ENCODE measurements at places on chromosomes 3 and 15.
A peak's percentile ranks its signal among the peaks of the same experiment; 100 is the strongest.

DNA sequence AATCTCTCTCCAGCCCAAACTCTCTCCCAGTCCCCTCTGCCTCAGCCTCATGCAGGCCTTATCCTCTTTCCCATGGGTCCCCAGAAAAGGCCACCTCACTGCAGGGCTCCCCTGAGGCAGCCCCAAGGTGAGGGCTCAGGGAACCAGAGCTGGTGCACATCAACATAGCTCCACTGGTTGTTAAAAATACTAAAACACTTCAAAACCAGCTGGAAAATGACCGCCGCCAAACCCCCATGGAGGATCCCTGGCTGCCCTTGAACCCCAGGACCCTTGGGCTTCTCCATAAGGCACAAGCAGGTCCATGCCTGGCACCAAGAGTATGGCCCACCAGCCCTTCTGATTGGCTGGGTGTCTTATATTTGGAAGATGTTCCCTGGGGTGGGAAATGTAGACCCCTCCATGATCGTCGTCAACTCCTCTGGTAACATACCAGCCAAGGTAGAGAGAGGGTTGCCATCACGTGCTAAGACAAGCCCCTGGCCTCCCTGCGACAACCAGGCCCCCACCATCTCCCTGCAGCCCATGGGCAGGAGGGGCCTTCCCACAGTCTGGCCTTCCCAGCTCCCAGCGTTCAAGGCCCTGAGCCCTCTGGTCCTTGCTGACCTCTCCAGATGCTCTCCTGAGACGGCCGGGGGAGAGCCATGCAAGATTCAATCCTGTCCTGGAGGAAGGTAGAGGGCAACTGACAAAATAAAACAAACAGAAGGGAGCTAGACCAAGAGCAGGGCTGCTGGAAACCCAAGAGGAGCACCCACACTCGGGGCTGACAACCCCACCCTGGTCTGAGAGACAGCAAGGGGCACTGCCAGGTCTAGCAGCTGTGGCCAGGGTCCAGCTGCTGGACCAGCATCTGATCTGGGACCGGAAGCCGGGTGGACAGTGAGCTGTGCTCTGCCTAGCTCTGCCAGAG is 132.1 kb upstream of the PRR20G start:
- no peak for DNase-seq

DNA sequence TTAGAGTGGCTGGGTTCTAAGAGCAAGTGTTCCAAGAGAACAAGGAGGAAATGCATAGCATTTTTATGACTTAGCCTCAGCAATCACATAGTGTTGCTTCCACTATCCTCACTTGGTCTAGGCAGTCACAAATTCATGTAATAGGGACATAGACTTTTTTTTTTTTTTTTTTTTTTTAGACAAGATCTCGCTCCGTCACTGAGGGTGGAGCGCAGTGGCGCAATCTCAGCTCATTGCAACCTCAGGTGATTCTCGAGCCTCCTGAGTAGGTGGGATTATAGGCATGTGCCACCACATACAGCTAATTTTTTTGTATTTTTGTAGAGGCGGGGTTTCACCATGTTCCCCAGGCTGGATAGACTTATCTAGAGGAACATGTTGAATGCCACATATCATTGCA is 4.7 kb upstream of the GNB4 start:
- peak; percentile 18 for DNase-seq

DNA sequence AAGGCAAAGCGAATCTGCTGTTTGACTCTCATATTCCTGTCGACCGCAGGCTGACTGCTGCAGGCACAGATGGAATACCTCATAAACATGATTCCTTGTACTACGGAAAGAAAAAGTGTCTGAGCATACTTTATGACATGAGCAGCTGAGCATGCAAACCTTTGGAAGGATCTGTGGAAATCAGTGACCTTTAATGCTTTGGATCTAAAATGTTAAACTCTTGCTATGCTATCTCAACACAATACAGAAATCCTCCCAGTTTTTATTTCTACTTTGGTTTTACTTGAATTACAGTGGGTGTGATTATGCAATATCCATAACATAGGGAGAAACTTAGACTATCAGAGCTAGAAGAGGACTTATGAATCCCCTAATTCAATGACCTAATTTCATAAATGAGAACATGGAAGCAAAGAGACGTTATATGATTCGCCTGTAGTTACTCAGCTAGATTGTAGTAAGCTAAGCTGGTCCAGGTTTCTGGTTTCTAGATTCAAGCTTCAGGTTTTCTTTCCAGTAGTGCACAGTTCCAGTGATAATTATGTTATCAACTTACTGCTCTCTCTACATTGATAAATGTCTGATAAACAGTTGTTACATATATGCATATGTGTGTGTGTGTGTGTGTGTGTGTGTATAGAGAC is 127.6 kb upstream of the GBE1 start:
- DNase-seq, result no peak

DNA sequence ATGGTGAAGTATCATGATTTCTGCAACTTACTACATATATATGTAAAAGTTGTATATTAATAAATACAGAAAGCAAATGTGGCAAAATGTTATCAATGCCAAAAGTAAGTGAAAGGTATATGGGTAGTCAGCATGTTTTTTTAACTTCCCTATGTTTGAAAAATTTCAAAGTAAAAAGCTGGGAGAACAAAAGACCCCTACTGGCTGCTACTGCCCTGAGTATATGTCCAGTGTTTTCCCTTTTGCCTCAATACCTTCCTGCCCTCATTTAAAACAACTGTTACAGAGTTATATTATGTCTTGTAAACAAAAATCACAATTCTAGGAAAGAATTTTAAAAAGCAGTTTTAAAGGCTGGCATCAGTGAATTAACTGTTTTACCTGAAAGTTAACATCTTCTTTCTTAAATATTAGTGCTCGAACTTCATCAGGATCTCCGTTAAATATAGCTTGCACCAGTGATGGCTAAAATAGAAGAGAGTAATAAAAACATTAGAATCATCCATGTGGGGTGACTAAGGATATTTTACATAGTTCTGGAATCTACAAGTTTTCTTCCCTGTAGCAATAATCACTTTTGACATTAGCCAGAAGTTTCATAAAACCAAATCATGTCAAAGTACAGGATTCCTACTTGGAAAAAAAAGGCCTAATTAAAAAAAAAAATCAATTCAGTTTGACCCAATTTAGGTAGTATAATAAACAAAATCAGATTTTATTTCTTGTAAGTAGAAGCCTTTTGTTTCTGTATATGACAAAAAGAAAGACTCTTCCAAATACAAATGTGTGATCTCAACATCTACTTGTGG is 2.7 kb downstream of the ANKRD28 start:
- peak; percentile 60 for DNase-seq

GRCh38 chr3:197212290-197212689 is 86.1 kb downstream of the DLG1 start:
- DNase-seq, result no peak

DNA sequence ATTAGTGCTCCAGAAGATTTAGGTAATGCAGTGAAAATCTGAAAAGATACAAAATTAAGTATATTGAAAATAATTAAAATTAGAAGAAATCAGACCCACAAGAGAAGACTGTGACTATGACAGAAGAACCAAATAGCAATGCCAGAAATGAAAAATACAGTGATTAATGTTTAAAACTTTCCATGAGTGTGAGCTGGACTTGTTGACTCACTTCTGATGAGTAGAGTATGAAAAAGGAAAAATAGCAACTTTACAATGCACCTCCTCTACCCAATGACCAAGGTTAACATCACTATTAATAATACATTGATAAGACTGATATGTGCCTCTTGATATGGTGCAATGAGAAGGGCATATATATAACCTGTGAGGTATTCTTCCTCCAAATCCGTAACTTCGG is 39.3 kb upstream of the SLC22A13 start:
- DNase-seq, result peak; percentile 29

- peak; percentile 60 for DNase-seq
Measured at GRCh38 chr15:74399511-74400312, 32.3 kb upstream of the CYP11A1 start.

- DNase-seq, result no peak
Measured at GRCh38 chr3:125050488-125051090, 5.2 kb downstream of the HEG1 start.

- DNase-seq, result peak; percentile 52
Measured at GRCh38 chr3:12662593-12663400, 1.1 kb downstream of the RAF1 start.

DNA sequence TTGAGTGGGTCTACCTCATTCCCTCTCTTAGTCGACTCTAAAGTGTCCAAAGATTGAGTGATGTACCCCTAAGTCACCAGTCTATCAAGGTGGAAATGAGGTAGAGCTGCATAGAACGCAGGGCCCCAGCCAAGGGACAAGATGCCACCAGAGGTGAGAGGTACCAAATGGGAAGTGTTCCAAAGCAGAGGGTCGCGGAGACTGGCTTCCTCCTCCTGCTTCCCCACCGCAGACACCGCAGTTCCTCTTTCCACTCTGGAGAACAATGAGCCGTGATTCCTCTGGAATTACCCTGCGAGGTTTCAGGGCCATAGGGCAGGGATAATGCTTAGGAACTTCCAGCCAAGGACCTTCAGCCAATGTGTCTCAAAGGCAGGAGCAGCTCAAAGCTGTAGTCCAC is 55.8 kb downstream of the DAPK2 start:
- DNase-seq, result no peak

GRCh38 chr15:36807134-36807764 is 227.8 kb downstream of the CDIN1 start:
- DNase-seq, result no peak

Measured in choroid plexus epithelial cell (primary cell).